ENCODE measurements at places on chromosomes 3 and 15.

DNA sequence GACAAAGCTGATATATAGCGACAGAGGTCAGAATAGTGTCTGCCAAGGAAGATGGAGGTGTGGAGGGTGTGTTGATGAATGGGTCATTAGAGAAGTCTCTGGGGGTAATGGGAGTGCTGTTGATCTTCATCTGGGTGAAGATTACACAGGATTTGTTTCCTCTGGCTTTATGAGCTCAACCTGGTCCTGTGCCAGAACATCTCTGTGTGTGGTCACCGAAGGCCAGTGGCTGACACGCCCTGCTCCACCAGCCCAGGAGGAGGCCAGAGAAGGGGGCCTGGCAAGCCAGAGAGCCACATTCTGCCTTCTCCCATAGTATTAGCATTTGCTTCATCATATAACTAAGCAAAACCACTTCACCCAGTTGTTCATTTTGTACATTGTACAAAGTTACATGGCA is 121.1 kb downstream of the ZNF621 start:
- no peak for DNase-seq

DNA sequence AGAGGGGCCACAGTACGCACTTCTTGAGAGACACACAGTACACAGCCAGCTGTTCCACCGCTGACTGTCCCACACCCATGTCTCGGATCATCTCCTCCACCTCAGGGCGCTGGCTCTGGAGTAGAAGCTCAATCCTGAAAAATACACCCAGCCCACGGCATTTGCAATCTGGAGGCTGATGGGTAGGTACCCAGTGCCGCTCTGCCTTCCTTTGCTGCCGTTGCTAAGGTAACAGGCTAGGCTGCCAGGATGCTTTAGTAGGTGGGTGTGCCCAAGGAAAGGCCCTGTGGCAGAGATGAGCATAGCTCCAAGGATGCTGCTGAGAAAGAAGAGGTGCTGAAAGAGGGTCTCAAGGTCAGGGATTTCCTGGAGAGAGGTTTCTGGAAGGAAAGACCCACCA is 14.6 kb downstream of the TRAIP start:
- DNase-seq: no peak

DNA sequence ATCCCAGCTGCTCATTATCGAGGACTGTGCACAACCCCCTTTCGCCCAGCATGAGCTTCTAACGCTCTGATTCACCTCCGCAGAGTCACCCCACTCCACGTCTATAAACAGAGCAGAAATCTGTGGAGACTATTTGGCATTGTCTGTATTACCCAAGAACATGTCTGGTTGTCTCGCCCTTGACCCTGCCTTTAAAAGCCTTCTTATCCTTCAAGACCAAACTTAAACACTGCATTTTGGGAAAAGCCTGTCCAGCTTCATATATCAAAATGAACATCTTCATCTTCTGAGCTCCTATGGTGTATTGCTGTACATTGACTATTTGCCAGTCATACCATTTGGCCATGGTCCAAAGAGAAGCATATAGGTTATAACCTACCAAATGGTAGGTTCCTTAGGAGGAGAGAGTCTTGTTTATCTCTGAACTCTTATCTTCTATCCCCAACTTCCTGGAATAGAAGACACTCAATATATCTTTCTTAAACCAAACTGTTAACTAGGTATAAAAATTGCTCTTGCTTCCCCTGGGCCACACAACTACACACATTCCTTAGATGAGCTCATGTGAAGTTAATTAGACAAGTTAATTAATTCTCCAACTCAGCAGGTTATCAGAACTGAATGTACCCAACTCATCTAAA is 90.1 kb downstream of the FBN1 start:
- DNase-seq: peak; percentile 66

DNA sequence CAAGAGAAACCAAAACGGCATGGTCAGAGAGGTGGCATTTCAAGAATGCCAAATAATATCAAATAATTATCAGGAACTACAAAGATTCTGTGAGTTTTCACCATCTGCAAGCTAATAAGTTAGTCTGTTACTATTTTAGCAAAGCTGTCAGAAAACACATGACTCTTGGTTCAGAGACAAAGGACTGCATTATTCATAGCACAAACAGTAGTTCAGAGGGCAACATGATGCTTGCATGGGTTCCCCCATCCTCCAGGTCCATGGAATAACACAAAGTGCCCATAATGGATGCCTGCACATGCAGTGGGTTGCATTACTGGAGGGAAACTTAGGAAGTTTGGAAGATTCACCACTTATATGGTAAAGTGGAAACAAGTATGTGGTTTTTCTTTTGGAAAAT is 228.8 kb upstream of the ALCAM start:
- DNase-seq: no peak

GRCh38 chr3:48562367-48563095 is 1.1 kb downstream of the UCN2 start:
- no peak for DNase-seq

GRCh38 chr15:62828364-62828763 is 214.2 kb upstream of the TPM1 start:
- no peak for DNase-seq

Measured in HFF-Myc (cell line).